ENCODE measurements at places on chromosomes 7 and 10.

DNA sequence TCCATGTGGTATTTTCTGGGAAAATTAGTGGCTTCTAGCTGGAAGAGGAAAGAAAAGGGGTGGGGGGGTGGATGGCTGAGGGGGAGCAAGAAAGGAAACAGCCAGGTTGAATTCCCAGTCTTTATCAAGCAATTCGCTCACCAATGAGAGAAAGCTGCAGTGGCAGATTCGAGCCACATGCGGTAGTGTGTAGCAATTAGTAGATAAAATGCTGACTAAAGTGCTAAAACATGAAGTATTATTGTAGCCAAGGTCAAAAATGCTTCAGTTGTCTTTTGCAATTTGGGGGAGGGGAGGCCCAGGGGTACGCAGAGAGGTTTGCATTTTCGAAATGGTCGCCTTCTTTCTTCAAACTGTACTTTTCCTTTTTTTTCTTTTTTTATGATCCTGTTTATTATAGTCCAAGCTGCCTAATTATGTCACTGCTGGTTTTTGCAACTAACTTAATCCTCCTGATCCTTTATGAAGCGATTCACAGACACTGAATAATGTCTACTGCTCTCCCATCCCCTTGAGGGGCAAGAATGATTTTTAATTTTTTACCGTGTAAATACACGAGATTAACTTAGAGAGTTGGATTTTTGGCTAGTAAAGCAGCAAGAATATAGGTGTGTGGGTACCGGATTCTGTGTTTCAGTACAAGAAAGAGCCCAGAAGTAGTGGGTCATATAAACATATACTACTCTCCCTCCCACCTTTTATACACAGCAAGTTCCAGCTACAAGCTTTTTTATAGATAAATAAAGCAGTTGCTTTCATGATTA lies 3.6 kb upstream of the ARID5B start:
- peak; percentile 62 for DNase-seq

GRCh38 chr7:151276666-151277590 lies 28.4 kb upstream of the SMARCD3 start:
- peak; percentile 93 for DNase-seq

DNA sequence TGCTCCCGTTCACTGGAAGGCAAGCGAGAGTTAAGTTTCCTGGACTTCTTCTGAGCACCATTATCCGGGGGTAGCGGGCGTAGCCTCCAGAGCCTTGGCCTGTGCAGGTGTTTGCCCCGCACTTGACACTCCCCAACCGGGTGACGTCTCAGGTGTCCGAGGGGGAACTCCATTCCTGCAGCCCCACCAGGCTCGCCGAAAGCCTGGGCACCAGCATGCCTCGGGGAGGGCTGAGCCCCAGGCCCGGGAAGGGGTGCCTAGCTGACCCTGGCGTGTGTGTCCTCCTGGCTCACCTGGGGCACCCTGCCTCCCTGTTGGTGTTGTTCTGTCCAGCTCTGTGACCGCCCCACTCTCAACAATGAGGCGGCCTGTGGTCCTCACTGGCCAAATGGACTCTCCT lies 109.4 kb upstream of the GPR26 start:
- DNase-seq = no peak

DNA sequence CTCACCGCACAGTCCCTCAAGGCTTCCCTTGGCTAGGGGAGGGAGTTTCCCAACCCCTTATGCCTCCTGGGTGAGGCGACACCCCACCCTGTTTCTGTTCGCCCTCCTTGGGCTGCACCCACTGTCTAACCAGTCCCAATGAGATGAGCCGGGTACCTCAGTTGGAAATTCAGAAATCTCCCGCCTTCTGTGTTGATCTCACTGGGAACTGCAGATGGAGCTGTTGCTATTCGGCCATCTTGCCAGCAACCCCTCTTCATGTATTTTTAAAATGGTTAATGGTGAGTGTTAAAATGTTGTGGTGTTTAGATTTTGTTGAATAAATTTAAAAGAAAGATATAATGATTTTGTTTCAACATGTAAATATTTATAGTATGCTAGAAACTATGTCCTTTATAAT lies 22.0 kb downstream of the UMAD1 start:
- no peak for DNase-seq

GRCh38 chr10:101451261-101451660 lies 97.3 kb downstream of the BTRC start:
- no peak for DNase-seq

DNA sequence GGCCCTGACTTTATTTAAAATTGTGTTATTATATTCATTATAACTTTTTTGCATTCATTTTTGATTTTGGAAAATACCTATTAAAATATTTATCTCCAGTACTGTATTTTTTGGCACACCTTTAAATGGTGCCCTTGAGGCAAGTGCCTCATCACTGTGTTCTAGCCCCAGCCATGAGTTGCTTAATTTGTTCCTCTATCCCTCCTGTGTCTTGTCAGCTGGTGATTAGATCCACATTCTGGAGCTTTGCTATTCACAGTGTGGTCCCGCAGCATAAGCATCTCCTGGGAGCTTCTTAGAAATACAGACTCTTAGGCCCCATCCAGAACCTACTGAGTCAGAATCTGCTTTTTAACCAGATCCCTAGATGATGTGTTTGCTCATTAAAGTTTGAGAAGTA lies 19.8 kb downstream of the AGK start:
- no peak for DNase-seq

DNA sequence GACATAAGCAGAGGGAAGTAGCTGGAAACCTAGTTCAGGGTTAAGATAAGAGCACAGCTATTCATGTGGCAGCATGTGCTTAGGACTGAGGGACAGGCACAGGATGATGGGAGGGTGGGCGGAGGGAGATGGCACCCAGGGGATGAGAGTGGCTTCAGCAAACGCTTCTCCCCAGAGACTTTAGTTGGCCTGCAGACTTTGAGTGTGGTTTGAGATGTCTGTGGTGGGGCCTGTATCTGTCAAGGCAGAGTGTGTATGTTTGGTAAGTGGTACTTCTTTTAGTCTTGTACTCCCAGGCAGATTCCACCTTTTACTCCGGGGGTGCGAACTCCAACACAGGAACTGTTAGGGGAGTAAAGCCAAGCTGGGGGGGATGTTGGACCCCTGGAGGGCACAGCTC lies 88.9 kb downstream of the WDFY4 start:
- DNase-seq = no peak

Data from iPS-NIHi11 (cell line).